ENCODE measurements at places on chromosomes 11 and 22.

- DNase-seq: no peak
Observed at GRCh38 chr11:103798446-103798845, 238.0 kb upstream of the DDI1 start.

DNA sequence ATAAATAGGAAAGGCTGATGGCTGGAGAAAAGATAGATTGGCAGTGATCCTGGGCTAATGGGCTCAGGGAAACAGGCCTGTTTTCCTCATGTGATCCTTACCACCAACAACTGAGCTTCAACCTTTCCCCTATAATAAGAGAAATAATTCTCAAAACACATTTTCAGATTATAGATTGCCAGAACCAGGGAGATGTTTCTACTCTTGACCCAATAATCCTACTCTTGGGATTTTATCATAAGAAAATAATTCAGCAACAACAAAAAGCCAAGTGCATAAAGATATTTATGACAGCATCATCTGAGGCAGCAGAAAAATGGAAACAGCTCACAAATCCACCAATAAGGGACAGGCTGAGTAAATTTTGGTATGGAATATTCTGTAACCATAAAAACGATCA lies 54.3 kb downstream of the ADM start:
- no peak for DNase-seq

DNA sequence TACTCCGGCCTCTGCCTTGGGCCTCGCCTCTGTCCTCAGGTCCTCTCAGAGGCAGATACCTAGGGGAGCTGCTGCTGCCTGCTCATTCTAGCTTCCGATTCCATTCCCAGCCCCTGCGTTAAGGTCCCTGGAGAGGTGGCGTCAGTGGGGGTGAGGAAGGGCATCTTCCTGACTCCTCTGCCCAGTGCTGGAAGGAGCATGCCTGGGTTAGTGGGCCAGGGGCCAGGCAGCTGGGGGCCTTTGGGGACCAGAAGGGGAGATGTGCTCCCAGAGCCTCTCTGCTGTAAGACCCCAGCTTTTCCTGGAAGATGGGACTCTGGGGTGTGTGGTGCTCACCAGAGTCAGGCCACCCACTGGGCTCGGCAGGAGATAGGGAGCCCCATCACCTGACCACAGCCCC lies 3.6 kb upstream of the MYO7A start:
- no peak for DNase-seq

DNA sequence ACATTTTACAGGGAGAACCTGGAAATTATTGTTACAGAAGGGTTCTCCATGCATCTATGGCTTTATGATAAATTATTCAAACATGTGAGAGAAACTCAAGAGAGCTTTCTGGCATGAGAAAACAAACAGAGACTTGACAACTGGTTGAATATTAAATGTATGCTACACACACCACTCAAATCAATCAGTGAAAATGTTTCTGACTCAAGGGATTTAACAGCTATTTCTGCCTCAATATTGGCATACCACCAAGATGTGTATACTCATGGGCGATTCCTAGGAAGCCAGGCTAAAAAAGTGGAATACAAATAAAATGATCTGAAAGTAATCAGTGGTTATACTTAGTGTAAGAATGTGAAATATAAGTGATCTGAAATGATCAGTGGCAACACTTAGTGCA lies 15.8 kb upstream of the OR51T1 start:
- no peak for DNase-seq

DNA sequence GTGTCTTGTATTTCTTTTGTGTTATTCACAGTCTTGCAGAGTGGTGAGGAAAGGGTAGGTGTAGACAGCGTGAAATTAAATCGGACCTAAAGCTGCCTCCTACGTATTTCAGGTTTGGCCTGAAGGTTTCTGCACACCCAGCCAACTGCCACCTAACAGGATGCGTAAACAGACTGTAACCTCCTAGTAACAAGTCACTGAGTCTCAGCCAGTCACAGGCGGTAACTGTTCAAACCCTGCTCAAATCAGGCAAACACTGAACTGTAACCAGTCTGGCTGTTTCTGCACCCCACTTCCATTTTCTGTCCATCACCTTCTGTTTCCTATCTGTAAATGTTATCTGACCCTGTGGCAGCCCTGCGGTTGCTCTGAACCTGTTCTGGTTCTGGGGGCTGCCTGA lies 87.1 kb downstream of the ADAMTS15 start:
- DNase-seq: no peak

DNA sequence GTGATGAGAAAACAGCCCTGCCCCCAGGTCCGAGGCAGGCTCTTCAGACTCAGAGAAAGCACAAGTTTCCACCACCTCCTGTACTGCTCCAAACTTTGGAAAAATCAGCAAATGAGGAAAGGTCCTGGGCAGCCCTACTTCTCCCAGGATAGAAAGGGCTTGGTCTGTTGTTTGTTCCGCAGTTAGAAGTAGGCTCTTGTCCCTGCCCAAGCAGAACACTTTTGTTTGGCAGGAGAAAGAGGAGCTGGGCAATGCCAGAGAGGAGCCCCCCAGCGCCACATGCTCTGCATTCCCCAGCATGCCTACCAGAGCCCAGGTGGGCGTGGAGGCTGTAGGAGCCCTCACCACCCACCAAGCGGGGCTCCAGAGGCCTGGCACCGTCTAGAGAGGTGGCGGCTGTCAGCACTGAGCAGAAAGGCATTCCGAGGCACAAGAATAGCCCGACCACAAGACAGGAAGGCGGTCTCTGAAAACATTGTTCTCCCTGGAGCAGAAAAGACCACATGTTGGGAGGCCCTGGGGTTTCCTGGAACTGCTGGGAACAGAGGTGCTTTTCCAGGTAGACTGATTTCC lies 90.3 kb upstream of the CD82 start:
- no peak for DNase-seq

DNA sequence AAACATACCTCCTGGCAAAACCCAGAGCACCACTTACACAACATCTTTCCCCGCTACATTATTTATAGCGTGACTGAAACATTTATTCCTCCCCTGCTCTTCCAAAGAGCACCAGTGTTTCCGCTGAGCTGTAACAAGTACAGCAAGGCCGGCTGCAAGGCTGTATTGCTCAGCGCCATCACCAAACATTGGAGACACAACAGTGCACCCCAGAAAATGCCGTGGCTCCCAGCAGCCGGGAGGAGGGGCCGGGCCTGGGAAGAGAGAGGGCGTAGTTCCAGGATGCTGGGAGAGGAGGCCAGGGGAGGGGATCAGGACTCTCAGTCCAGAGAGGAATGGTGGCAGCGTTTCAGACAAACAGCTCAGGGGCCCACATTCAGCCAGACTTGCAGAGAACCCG lies 133.2 kb downstream of the DSCAML1 start:
- no peak for DNase-seq

DNA sequence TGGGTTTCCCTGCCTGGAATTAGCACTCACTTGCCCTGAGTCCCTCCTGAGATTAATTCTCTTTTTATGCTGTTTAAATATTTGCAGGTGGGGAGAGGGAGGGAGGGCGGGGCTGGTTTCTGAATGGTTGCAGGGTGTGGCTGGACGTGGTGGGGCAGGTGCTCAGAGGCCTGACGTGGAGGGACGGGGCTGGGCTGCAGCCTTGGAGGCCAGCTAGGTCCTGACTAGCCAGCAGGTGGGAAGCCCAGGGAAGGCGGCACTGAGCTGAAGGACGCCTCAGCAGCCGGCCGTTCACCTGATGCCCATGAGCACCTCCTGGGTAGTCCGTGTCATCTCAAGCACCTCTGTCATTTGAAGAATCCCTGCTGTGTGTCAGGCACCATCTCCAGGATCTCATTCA lies 21.3 kb downstream of the SGSM1 start:
- no peak for DNase-seq

GRCh38 chr11:112886434-112887370 lies 74.5 kb upstream of the NCAM1 start:
- DNase-seq: no peak

- no peak for DNase-seq
Observed at GRCh38 chr22:17872471-17872870, 98.2 kb upstream of the BID start.

GRCh38 chr22:47620391-47620790 lies 857.9 kb downstream of the TBC1D22A start:
- no peak for DNase-seq

DNA sequence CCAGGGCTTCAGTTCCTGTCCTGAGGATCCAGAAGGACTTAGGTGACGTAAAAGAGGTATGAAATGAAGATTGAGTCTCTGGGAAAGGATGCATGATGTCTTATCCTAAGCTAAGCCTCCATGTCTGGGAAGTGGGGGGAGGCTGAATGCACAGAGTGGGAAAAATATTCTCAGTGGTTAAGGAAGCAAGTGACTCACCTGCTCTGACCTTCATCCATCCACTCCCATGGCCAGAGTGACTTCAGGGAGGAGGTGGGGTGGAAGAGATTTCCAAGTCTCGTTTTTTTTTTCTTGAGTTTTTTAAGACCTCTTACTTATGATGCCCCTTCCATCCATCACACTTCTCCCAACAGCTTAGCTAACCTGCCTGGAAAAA lies 32.5 kb upstream of the POLD3 start:
- DNase-seq: no peak

DNA sequence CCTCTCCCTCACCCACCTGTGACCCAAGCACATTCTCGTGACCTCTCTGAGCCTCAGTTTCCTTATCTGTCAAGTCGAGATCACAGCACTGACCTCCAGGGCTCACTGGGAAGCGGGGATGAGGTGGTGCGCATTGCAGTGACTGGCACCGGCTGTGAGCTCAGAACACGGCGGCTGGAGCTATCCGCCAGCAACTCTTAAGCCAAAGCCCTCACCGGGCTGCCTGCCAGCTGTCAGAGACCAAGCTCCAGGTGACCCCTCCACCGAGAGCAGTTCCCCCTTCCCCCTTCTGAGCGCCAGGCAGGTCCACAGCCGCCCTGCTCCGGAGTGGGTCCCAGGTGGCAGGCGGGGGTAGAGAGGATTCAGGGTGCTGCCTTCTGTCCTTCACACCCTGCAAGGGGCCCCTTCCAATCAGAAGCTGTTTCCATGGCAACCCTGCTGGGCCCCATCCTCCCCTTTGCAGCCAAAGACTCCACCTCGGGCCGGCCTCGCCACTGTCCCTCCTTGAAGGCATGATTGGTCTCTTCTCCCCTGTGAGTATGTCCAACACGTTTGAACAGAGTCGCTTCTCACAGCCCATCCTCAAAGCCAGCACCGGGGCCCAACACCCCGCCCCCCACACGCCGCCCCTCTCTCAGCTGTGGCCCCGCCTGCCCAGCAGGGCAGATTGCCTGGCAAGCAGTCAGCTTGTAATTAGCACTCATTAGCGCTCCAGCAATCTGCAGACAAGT lies 98.7 kb downstream of the WNT7B start:
- DNase-seq: no peak

- DNase-seq: no peak
Observed at GRCh38 chr22:46390652-46391301, 55.3 kb downstream of the TRMU start.

- no peak for DNase-seq
Observed at GRCh38 chr11:75151346-75152047, 590 bp downstream of the SLCO2B1 start.

- DNase-seq: no peak
Observed at GRCh38 chr11:47946682-47947559, 33.4 kb upstream of the PTPRJ start.

DNA sequence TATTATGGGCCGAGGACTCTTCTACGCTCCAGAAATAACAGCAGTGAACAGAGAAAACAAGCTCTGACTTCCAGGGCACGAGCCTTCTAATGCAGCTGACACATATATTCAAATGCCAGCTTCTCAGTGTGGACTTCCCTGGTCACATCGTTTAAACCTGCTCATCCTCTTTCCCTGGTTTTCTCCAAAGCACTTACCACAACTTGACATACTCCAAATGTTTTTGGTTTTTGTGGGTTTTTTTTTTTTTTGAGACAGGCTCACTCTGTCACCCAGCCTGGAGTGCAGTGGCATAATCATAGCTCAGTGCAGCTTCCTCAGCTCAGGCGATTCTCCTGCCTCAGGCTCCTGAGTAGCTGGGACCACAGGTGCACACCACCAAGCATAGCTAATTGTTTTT lies 105.5 kb downstream of the MICAL3 start:
- no peak for DNase-seq

GRCh38 chr22:27711756-27712155 lies 89.8 kb downstream of the MN1 start:
- DNase-seq: no peak

GRCh38 chr22:16922706-16923105 lies 85.3 kb downstream of the GAB4 start:
- DNase-seq: no peak

GRCh38 chr22:30008401-30008800 lies 71.9 kb upstream of the HORMAD2 start:
- DNase-seq: no peak

- DNase-seq: no peak
Observed at GRCh38 chr11:106159836-106160235, 82.4 kb downstream of the AASDHPPT start.

DNA sequence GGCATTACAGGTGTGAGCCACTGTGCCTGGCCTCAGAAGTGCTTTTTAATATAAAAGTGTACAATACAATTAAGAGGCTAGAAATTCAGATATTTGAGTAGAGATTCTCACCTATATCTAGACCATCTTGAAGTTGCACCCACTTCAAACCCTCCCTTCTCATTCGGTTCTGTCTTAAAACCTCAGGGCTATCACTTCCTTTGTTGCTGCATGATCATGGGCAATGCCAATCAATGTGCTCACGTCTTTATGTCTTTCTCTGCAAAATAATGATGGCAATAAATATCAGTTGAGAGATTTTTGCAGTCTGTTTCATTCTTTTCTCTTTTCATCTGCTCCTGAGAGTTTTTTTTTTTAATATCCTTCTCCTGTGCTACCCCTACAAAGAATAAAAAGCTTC lies 9.3 kb upstream of the NUP160 start:
- DNase-seq: no peak

Data from WTC11 (cell line).